ENCODE measurements at places on chromosomes 12 and 14.

- DNase-seq = no peak
Observed at GRCh38 chr14:69910871-69911270, 31.7 kb downstream of the SMOC1 start.

GRCh38 chr12:117072736-117073490, 26.3 kb downstream of the TESC start:
- no peak for DNase-seq

GRCh38 chr14:90599339-90599738, 202.5 kb downstream of the CALM1 start:
- DNase-seq = no peak

DNA sequence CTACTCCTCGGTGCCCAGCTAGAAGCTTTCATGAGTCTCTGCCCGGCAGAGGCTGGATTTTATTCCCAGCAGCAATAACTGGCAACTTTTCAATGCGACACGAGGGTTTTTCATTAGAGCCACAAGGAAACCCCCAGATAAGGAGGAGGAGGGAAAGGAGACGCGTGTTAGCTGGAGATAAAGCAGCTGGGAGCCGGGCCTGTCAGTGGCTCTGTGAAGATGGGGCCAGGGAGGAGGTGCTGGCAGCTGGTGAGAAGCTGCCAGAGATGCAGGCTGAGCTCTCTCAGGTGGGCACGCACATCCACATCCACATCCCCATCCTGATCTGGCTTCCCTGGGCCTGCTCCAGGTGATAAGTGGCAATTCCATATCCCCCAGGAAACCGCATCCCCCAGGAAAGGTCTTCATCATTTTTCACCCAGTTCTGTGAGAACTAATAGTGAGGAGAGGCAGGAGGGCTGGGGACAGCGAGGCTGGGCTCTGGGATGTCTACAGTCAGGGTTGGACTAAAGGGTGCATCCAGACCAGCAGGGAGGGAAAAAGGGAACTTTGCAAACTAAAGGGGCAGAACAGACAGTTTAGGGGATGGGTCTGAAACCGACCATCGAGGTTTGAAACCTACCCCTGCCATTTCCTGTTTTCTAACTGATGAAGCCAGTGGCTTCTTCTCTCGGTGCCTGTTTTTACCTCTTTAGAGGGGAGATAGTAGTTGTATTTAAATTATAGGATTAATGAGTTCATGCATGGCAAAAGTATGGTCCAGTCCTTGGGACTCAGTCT, 413.2 kb downstream of the DPF3 start:
- no peak for DNase-seq

- no peak for DNase-seq
Observed at GRCh38 chr12:82973592-82973991, 286.9 kb downstream of the TMTC2 start.

DNA sequence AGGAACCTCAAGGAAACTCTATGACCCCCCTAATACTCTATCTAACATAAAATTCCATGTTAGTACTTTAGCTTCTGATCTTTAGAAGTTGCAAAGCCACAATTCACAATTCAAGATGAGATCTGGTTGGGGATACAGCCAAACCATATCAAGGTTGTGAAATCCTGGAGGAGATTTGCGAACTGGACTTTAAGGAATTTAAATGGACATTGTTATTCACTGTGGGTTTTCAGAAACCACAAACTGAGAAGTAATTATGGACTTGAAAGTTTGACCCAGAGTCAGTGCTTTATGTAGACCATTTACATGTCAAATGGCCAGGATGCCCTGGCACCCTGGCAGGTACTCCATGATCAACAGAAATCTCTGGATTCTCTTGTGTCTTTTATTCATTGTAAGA, 14.2 kb upstream of the CDKL1 start:
- DNase-seq = no peak

DNA sequence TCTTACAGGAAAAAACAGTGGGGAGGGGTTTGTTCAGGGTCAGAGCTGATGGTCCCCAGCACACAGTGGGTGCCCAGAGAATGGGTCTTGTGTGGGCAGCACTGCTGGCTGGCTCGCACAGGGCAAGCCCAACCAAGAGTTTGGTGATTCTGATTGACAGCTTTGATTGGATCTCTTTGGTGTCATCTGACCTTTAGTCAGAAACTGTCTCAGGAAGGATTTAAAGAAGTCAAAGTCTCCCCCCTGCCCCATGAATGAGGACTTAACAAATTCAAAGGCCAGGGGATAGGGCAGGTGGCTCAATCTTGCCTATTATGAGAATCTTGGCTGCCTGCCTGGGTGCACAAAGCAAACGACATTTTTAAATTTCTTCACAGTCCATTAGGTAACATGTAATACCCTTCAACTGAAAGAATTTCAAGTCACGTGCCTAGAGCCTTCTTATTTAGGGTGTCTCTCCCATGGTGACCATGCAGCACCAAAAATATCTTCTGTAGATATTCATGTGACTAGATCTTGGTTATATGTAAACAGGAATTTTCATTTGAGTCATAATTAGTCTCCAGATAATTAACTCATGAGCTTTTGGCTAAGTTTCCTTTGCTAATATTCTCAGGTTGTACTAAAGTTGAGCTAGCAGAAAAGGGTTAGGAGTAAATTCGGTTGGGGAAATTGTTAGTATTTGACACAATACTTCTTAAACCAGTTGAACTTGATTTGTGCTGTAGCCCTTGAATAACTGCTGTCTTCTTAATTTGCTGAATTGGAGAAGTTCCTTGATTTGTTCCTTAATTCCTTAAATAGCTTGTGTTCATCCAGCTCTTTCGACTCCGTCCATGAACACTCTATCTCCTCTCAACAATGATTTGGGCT, 54.5 kb upstream of the HECTD1 start:
- DNase-seq = no peak

GRCh38 chr12:66320996-66321395, 18.7 kb downstream of the HELB start:
- no peak for DNase-seq

DNA sequence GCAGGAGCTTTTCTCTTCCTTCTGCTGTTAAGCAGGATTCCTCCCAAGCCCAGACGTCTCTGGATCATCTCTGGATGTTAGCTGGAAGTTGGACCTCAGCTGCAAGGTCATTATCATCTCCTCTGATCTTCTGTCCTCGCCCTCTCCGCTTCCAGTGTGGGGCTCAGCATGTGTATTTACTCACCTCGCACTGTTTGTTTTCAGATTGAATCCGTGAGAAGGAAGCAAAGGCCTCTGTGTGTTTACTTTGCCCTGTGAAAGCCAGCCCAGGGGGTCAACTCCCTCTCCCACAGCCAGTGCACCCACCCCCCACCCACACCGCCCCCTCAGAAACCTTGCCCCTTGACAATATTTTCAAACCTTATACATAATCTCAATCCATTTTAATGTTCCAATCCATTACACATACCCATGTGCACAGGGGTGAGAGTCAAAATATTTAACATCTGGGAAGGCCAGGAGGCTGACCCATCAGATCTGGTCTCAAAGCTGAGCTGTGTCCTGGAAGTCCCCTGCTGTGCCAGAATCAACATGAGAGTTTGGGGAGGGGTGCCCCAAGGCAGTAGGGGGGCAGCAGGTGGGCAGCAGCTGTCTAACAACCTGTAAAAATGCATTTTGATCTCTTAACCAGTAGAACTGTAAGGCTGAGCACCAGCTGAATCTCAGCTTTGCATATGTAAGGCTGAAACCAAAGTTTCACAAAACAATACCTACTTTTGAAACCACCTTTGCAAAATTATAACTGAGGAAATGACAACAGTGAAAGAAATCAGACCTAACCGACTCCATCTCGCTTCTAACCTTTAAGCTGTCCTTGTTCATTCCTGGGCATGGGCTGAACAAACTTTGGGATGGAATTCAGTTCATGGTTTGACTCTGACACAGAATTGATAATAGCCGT, 157.9 kb downstream of the ZNF664 start:
- DNase-seq = no peak

DNA sequence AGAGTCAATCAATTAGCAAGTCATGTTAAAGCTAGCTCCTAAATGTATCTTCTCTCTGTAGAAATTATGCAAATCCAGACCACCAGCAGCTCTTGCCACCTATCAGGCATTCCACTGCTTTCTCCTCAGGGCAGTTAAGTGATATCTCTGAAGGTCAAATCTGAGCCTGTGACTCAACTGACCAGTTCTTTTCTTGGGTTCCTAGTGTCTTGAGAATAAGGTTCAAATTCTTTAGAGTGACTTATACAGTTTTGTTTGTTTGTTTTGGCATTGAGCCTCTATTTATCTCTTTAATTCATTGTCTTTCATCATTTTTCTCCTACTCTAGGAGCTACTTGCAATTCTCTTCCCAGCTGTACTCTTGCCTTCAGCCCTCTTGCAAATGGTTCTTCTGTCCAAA, 2.5 kb upstream of the LRIG3 start:
- no peak for DNase-seq

GRCh38 chr12:57216921-57217879, 606 bp downstream of the NXPH4 start:
- DNase-seq = no peak

All from activated naive CD4-positive, alpha-beta T cell treated with anti-CD3 and anti-CD28 coated beads, Interleukin-2, amount 50 U/mL, for 72 hours (primary cell).